ENCODE measurements at places on chromosomes 2 and 18.
A peak's percentile ranks its signal among the peaks of the same experiment; 100 is the strongest.

DNA sequence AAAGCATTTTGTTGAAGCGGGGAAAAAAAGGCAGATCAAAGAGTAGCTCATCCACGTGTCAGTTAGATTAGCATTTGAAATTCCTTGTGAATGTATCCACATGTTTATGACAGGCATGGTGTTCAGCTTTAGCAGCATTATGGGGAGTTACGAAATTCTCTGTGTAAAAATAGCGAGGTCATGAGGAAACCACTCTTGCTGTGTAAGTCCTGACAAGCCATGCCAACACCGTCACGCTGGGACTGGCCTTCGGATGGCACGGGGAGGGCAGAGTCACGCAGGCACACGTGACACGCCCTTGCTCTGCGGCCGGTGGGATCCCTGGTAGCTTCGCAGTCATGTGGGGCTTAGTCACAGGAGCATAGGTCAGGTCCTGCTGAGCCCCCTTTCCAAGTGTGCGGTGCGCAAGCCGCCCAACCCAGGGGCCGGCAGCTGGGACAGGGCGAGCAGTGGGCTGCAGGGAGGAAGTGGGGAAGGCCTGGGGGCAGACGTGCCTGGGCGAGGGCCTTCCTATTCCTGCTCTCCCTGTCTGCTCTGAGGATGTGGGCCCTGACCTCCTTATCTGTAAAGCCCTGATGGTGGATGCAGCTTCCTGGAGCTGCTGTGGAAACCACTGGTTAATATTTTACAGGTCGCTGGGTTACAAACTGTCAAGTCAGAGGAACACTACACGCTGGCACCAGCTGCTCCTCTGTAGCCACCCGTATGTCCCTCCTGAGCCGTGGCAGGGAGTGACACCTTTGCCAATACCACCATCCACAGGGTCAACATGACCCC is 18.0 kb downstream of the MBP start:
- DNase-seq, result no peak

- no peak for DNase-seq
Measured at GRCh38 chr2:234467289-234467688, 29.6 kb downstream of the ARL4C start.

DNA sequence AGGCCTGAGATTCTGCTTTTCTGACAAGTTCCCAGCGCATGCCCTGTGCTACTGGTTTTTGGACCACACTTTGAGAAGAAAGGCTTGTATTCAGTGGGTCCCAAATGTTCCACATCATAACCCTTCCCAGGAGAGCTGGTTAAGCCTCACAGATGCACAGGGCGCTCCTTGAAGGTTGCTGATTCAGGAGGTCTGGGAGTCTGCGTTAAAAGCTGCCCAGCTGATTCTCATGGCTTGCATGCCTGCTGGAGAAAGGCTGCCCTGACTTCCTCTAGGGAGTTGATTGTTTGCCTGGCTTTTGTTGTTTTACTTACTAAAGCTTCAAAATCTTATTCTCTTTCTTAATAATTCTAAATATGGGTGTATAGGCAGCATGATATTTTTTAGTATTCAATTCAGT is 20.7 kb downstream of the CRYGD start:
- no peak for DNase-seq

DNA sequence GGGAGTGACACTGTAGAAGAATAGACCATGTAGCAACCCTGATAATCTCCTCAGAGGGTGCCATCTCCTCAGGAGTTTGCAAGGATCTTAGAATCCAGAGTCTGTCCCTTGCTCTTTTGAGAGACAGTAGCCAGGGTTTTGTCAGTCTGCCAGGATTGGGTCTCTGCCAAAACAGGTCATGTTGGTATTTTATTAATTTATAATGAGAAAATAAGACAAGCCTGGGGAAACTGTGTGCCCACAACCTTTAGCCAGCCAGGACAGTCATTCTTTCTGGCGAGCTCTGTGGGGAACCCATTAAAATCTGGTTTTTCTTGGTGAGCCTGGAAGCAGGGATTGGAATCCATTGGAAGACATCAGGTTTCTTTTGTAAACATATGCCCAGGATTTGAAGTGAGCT is 78.6 kb downstream of the PTPRM start:
- DNase-seq, result peak; percentile 21

GRCh38 chr2:135225781-135226180 is 173.7 kb downstream of the RAB3GAP1 start:
- no peak for DNase-seq

DNA sequence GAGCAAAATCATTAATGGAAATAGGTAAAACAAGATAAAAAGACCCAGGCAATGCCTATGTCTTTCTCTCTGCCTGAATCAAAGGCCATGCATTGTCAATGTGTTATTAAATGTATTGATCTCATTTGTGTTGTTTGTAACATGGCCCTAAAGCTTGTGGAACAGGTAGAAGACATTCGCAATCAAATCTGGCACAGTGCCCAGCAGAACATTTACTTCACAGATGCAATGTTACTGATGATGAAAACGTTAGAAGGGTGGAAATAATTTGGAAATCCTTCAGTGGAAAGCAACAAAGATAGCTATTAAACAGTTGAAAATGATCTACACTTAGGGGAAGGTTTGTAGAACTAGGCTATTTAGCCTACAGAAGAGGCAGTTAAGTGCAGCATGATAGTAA is 368.2 kb downstream of the EPHA4 start:
- peak; percentile 71 for DNase-seq

DNA sequence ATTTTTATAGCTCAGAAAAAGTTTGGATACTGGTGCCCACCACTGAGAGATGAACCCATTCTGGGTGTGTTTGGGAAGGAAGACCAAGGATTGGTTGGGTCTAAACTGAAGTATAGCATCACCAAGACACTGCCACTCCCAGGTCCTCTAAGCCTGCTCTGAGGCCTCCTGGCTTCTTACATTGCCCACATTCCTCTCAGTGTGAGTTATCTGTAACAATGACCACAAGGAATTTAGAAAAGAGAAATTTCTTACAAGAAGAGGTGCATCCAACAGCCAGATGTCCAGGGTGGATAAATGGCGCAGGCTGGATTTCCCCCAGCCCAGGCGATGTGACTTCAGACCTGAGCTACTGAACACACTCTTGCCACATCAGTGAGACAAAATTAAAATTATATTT is 1.6 kb upstream of the GPR45 start:
- no peak for DNase-seq

DNA sequence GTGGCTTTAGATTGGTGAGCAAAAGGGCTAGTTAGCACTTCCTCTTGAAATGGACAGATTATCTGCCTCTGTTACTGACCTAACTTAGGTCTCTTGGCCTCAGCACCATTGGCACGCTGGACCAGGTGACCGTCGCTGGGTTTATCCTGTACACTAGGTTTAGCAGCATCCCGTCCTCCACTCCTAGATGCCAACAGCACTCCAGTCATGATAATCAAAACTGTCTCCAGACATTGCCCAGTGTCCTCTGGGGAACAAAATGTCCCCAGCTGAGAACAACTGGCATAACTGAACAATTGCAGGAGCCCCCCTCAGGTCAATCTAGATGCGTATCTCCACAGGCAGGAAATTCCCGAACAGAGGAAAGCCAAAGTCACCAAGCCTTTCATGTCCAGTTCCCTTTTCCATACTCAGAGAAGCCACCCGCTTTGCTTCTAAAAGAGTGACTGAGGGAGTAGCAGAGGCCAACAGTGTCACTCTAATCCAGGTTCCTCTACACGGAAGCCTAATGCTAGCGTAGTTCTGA is 27.3 kb downstream of the E2F6 start:
- no peak for DNase-seq

DNA sequence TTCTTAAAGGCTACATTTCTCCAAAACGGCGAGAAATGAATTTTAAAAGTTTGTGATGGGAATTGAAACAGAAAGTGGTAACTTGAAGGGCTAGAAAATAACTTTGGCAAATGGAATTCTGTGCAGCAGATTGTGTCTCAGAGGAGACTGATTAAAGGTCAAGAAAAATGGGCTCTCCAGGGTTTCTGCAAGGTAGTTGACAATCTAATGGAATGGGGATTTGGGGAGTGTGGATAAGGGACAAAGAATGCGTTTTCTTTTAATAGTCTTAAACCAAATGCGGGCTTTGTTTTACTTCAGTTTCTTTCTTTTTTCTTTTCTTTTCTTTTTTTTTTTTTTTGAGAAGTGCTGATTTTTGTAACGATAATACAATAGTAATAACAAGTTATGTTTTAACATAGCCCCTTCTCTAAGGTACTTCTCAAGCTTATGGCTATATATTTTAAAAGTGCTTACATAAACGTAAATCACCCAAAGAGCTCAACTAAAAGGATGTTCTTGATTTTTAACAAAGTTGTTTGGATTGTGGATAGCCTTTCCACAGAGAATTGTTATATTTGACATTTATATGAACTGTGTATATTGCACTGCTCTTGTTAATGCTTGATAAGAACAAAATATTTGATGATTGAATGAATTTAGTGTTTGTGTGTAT is 36.6 kb downstream of the CAMKMT start:
- no peak for DNase-seq

- no peak for DNase-seq
Measured at GRCh38 chr18:7778181-7778580, 211.1 kb downstream of the PTPRM start.

DNA sequence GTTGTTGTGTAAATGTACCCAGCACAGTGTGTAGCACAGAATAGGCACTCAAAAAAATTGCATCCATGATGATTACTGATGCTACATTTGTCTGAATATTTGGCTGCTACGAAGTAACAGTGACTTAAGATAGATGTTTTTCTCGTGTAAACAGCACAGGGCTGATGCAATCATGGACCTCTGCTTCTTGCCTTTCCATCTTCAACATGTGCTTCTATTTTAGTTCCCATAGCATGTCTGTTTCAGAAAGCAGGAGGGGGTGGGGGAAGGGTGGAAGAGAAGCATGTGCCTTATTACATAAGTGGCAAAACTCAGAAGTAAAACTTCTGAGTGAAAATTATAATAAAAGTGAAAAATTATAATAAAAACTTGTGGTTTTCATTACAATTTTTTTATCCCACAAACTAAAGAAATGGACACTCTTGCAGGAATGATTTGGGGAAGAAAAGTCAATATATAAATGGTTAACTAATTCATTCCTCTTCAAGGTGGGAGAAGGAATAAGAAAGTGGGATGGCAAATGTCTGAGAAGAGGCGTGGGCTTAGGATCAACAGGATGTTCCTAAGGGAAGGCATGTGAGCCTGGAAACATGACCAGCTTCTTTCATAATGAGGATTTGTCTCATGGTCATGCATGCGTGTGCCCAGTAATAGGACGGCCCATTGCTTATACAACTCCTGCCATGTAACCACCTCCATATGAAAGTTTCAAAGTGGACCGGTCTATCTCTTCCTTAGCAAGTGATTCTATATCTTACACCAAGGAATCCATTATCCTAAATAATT is 27.2 kb downstream of the CCBE1 start:
- DNase-seq, result no peak

DNA sequence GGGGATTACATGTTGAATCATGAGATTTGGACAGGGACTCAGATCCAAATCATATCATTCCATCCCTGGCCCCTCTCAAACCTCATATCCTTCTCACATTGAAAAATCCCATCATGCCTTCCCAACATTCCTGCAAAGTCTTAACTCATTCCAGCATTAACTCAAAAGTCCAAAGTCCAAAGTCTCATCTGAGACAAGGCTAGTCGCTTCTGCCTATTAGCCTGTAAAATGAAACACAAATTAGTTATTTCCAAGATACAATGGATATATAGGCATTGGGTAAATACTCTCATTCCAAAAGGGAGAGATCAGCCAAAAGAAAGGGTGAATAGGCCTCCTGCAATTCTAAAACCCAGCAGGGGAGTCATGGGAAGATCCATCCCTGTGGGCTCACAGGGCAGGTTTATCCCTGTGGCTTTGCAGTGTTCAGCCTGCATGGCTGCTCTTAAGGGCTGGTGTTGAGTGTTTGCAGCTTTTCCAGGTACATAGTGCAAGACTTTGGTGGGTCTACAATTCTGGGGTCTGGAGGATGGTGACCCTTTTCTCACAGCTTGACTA is 21.2 kb upstream of the SLC14A1 start:
- DNase-seq, result no peak

DNA sequence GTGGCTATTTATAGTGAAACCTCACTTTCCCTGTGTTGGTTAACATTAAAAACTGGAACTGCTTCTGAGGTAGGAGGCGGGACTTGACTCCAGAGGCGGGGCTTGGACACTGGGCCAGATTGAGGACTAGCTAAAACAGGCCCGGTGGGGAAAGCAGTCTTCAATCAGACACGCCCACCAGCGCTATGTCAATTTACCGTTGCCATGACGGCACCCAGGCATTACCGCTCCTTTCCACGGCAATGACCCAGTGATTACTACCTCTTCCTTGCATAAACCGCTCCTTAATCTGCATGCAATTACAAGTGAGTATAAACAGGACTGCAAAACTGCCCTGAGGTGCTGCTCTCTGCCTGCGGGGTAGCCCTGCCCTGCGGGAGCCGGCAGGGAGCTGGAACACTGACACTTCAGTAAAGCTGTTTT is 35.3 kb downstream of the LRRFIP1 start:
- DNase-seq, result peak; percentile 56

GRCh38 chr2:28393114-28393836 is 617 bp downstream of the FOSL2 start:
- peak; percentile 29 for DNase-seq

- no peak for DNase-seq
Measured at GRCh38 chr2:41947701-41948396, 100.0 kb upstream of the PKDCC start.

- no peak for DNase-seq
Measured at GRCh38 chr18:75036917-75037688, 171.8 kb downstream of the PTGR3 start.

- no peak for DNase-seq
Measured at GRCh38 chr2:210474776-210475175, 1.8 kb downstream of the LANCL1 start.

DNA sequence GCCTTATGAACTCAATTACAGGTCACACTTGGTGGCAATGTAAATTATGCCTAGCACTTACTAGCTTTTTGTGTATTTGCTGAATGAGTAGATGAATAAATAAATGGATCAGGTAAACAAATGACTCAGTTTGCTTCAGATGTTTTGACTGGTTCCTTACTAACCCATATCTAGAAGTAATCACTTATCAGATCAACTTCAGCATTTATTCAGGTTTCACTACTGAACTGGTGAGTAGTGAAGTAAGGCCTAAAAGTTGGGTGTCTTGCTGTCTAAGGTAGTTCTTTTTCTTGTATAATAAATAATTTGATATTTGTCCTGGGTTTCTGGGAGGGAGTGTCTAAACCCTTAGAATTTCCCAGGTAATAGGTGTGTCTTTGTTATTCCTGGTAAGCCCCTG is 205.0 kb downstream of the UXS1 start:
- DNase-seq, result no peak

- DNase-seq, result no peak
Measured at GRCh38 chr2:132496555-132496954, 80.0 kb downstream of the GPR39 start.

- no peak for DNase-seq
Measured at GRCh38 chr2:111712361-111712760, 171.6 kb downstream of the ANAPC1 start.

Measured in NCI-H1105 treated with DMSO at 0.1 percent for 48 hours (cell line).